Motor neuron (in vitro differentiated cells): ENCODE measurements at places on chromosomes 1 and 21. TPM values are rescaled to one million over a fixed set of nuclear protein-coding genes. Genes with fewer than 3 reads are reported as not detected.

GRCh38 chr1:105459759-105460158 is 1596.7 kb upstream of the PRMT6 start:
- ATAC-seq: no peak

- ATAC-seq: no peak
These were observed 128.8 kb downstream of the KCNJ6 start for GRCh38 chr21:37787456-37787855.

The FCAMR gene
- not detected in 2 replicates for total RNA-seq

DNA sequence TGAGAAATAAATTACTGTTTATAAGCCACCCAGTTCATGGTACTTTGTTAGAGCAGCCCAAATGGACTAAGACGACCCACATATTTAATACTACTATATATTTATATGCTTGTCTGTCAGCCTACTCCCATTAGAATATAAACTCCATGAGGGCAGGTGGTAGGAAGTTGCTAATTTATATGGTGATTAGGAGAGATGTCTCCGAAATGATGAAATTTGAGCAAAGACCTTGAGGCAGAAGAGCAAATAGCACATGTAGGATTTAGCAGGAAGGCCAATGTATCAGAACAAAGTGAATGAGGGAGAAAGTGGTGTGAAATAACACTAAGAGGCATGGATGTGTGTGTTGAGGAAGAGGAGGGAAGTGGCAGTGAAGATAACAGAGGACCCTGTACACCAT is 10.6 kb upstream of the SLFNL1 start:
- no peak for ATAC-seq

DNA sequence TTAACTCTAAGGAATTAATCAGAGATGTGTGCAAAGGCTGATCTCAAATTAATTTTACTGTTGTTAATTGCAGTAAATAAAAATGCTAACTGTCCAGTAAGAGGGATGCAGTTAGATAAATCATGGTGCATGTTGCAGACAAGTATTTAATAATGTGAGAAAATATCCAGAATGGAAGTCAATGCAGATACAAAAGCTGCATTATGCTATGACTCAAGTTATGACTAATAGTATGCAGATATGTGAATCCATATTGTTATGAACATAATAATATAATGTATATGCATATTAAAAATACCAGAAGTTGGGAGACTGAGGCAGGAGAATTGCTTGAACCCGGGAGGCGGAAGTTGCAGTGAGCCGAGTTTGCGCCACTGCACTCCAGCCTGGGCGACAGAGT is 21.4 kb downstream of the RNASEL start:
- ATAC-seq: no peak

- ATAC-seq: no peak
These were observed 676.4 kb upstream of the ADAMTS5 start for GRCh38 chr21:27643326-27643725.

- ATAC-seq: no peak
These were observed 834.0 kb upstream of the TMPRSS15 start for GRCh38 chr21:19237608-19238007.

DNA sequence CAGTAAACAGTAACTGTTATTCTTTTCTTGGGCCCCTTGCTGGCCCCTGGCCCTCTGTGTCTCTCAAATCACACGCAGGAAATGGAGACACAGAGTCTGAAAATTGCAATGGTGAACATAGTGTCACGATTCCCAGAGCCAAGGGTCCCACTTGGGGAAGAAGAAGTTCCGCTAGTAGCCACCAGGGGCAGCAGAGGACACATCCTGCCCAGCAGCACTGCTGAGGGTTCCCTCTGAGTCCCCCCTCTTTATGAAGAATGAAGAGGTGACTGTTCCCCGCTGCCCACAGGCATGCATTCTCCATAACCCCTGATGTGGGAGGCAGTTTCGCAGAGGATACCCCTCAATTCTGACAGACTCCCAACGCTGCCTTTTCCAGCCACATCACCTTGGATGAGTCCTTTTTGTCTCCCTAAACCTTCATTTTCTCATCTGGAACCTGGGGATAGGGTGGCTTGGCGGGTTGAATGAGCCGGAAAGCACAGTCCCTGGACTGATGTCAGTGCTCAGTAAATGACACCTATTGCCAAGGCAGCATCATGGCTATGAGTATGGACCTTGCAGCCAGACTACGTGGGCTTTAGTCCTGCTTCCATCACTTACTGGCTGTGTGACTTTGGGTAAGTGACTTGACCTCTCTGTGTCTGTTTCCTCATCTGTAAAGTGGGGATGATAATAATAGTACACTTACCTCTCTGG is 238.0 kb upstream of the TMEM51 start:
- peak; percentile 16 for ATAC-seq

GRCh38 chr1:159938905-159939677 is 6.3 kb downstream of the IGSF9 start:
- no peak for ATAC-seq

The SLC6A17 gene
- 0.72 and 0.77 TPM in 2 replicates for total RNA-seq

- no peak for ATAC-seq
These were observed at the start of gene S100A5 for GRCh38 chr1:153540394-153541361. Gene S100A5 (minus strand): TSS chr1:153540934. CDS start chr1:153540191, 743 bp downstream.

- no peak for ATAC-seq
These were observed 10.3 kb downstream of the TTC34 start for GRCh38 chr1:2791027-2791760.

The HSD3B2 gene
- total RNA-seq: 0.19 TPM in 1 of 2 replicates, not detected in the other
